ENCODE measurements at places on chromosomes 4 and X. TPM values are rescaled to one million over a fixed set of nuclear protein-coding genes. Genes with fewer than 3 reads are reported as not detected.

Gene GPRIN3
- total RNA-seq: 51.1 TPM

Gene SOX3
- not detected for total RNA-seq

Gene DDX53
- total RNA-seq: not detected

- peak; percentile 29 for DNase-seq
Measured at GRCh38 chr4:102578819-102579218, 77.7 kb downstream of the NFKB1 start.

DNA sequence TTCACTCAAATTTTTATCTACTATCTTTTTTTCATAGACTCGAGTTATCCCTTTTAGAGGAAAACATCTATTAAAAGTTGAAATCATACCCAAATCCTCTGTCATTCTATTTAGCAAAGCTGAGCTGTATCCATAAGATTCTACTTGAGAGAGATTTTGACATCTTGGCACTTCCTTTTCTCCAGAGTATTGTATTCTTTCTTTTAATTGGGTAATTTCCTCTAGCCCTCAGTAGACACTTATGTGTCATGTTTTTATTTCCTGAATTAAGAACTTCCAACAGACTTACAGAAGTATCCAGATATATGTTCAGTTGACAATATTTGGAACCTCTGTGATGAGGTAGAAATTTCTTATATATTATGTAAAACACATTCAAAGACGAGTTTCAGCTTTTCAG, 201.6 kb upstream of the NR3C2 start:
- DNase-seq: no peak

Measured in activated CD4-positive, alpha-beta T cell treated with anti-CD3 and anti-CD28 coated beads, Interleukin-2, amount 10 ng/mL, durations not matched to agents 7 days and 5 days (primary cell).